Right kidney (tissue), 9 donors: ENCODE measurements at places on chromosomes 13 and 19.

DNA sequence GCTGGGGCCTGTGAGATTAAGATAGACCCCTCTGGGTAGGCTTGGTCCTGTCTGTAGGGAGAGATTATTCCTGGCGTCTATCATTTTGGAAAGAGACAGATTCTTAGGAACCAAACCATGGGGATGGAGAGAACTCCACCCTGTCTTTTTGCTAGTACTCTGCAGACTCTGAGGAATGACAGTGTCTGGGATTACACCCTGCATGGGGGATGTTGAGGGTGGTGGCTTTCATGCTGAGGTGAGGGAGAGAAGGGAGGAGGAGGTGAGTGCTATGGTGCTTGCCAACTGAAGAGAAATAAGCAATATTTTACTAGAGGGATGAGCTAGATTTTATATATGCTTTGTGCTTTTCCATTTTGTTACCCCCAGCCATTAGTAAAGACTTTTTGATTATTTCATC lies 74.5 kb upstream of the PCDH8 start:
- DNase-seq, result no peak

- no peak for DNase-seq
Measured at GRCh38 chr19:18220632-18221275, 5.5 kb downstream of the PDE4C start.

DNA sequence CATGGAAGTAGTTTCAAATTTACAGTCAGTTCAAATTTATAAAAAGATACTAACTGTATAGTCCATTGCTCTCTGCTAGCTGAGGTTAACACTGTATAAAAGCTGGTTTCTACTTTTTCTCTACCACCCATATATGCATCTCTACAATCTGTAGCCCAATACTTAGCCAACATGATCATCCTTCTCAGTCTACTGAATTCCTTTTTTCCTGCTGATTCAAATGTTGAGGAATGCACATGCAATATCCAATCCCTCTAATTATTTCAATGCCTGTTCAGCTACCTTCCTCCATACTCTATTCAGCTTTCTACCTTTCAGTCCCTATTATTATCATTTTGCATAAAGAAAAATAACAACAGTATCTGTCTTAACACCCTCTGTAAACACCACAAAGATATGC lies 15.6 kb downstream of the KPNA3 start:
- DNase-seq, result no peak

GRCh38 chr13:31350560-31350959 lies 150.8 kb downstream of the B3GLCT start:
- no peak for DNase-seq

DNA sequence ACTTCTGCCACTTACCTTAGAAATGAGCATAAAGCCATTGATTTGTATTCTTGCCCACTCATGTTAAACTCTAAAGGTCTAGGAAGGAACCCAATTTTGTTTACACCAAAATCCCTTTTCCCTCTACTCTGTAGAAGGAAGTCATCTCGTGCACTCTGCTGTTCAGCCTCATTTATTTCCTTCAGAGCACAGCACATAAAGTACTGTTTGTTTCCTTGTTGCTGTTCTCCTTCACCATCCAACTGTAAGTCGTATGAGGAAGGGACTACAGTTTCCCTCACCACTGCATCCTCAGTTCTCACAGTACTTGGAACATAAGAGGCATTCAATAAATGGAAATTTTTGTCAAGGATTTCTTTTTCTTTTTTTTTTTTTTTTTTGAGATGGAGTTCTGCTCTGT lies 24.6 kb downstream of the CDADC1 start:
- no peak for DNase-seq

DNA sequence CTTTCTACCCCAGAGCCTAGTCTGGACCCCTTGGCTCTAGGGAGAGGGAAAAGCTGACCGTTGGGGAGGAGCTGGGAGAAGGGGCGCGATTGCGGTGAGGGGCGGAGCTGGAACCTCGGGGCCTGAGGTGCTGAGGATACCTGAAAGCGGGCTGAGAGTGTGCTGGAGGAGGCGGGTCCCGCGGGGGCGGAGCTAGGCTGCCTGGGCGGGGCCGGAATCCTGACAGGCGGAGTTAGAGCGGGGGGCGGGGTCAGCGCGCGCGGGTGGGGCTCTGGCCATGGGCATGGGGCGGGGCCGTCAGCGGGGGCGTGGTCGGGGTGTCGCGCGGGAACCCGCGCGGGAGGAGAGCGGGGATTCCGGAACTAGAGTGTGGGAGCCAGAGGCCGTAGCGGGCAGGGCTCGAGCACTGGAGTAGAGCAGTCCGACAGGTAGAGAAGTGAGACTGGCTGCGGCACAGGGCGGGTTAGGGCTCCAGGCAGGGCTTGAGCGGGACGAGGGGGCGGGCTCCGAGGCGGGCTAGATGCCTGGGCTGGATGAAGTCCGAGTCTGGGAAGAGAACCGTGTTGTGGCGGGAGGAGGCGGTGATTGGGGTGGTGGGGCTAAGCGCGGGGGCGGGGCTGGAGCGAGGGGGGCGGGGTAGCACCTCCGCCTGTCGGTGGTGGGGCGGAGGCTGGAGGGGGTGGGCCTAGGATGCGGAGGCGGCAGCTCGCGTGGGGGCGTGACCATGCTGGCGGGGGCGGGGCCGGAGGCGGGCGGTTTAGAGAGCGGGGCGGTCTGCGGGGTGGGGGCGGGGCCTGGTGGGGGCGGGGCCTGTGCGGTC lies at the start of gene INAFM1:
Gene INAFM1, plus strand, starts transcription at position 815 of the 820 bp plus-strand sequence. CDS start 35 bp downstream, outside the sequence.
- DNase-seq, result peak; percentile 89

GRCh38 chr13:48891586-48891985 lies 84.1 kb upstream of the FNDC3A start:
- no peak for DNase-seq

DNA sequence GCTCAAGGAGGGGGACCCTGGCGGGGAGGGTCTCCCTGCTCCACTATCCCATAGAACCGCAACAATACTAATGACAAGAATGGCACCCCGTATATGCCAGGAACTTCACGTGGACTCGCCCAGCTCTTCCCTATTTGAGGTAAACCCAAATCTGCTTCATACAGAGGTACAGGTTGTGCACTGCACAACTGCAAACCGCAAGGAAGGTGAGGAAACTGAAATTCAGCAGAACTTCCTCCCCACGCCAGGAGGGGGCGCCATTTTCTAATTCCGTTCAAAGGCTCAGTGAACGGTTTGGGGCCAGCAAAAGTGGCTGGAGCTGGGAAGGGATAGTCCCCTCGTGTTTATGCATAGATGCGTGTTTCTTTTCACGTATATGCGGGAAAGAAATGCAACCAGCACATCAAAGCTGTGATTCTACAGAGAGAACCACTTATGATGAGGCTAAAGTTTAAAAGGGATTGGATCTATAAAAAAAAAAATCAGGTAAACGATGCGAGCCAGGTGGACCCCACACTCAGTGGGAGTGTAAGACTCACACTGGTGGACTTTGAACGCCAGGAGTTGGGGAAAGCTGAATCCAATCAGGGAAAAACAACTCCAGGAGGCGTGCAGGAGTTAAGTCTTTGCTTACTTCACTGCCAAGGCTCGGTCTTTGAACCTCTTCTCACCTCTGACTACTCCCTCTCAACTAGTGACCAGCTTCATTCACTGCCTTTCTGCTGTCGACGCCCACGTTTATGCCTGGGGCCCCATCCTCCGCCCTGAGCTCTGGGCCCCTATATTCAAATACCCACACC lies 20.3 kb downstream of the C19orf81 start:
- no peak for DNase-seq

DNA sequence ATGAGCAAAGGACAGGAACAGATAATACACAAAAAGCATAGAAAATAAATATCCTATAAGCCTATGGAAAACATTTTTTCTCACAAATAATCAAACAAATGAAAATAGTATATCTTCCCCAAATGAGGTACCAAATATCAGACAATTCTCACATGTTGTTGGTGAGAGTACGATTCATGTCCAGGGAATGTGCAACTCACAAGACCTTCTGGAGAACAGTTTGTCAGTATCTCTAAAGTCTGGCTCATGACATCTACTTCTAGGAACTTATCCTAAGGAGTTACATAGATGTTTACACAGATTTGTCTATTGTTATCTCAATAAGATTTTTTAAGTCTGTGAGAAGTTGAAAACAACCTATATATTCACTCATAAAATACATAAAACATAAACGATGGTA lies 80.3 kb upstream of the ARHGEF7 start:
- DNase-seq, result no peak

GRCh38 chr13:40764587-40765403 lies 6.2 kb downstream of the MRPS31 start:
- no peak for DNase-seq

GRCh38 chr13:27967736-27968315 lies 1.3 kb downstream of the CDX2 start:
- DNase-seq, result no peak

GRCh38 chr19:3041327-3041726 lies 12.2 kb upstream of the TLE2 start:
- no peak for DNase-seq

DNA sequence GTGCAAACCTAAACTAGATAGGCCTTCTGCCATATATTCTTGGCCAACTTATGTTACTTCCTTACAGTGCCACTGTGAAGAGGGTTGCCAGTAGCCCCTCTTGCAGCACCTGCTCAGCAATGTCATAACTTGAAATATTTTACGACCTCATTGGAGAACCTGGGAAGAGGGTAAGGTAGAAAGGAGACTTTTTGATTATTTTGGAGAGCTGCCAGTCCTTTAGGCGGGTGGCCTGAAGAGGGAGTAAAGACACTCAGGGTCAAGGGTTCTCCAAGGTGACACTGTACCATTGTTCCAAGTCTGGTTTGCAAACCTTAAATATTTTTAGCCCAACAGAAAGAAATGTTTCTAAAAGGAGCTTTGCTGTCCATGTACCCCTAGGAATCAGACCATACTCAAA lies 118.3 kb downstream of the FLT1 start:
- no peak for DNase-seq
